Stimulated activated CD4-positive, alpha-beta T cell treated with anti-CD3 and anti-CD28 coated beads, Interleukin-15, amount 100 ng/mL, for 1 hour (primary cell): ENCODE measurements at places on chromosomes 12 and 14.

GRCh38 chr14:54487771-54488170 lies 1.0 kb downstream of the GMFB start:
- no peak for DNase-seq

DNA sequence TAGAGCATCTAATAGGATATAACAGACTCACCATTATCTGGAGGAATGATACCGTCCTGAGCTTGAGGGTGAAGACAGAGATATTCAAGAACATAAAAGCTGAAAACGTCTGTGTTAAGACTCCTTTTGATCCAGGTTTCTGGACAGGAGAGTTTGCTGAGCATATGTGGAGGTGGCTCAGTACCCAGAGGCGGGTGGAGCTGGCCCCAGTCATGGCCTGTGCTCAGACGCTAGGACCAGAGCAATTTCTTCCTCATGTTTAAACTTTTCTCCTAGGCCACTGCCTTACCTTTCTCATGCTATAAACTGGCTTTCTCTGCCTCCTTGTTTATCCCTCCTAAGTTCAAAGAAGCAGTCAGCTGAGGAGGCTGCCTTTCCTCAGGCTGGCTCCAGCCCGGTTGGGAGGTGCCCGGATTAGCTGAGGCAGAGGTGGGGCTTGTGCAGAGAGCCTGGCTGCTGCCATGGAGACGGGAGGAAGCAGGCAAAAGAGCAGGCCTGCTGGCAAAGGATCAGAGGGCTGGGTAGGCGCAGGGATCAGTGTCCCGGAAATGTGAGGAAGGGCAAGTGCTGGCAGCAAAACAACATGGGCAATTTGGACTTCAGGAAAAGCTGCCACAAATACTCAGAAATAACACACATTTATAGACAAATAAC lies 13.7 kb downstream of the COA8 start:
- DNase-seq, result no peak

DNA sequence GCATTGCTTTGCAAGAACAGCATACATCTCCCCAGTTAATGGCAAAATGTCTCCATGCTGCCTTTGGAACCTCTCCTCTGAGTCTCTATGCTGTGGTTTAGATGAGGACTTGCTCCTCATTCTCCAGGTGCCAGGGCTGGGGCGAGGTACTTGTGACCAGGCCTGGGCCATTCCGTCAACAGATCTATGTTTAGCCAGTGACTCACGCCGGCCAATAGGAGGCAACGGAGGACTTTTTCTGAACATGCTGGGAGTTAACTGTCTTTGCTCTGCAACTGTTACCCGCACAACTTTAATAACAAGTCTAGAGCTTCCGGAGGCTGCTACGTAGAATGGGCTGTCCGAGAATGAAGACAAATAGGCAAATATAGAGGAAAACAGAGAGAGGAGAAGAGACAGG lies 214.2 kb downstream of the GLT1D1 start:
- no peak for DNase-seq

DNA sequence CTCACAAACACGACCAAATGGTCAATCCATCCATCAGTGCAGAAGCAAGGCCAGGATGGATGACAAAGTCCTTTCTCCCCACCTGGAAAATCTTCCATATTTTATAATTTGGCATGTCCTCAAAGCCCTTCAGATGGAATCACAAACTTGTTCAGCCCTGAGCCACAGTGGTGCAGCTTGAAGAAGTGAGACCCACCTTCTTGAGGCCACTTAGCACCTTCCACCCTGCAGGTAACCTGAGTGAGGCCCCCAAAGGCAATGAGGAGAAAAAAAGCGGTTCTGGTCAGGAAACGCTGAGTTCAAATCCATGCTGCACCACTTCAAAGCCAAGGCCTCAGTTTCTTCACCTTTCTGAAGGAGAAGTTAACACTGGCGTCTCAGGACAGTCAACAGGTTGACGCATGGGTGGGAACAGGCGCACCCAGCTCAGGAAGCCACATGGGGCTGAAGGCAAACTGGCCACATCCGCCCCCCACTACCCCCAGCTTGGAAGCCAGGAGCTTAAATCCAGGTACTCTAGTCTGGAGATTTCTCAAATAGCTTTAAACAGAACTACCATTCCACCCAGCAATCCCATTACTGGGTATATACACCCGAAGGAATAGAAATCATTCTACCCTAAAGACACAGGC lies 320.4 kb downstream of the BCL11B start:
- DNase-seq, result no peak

DNA sequence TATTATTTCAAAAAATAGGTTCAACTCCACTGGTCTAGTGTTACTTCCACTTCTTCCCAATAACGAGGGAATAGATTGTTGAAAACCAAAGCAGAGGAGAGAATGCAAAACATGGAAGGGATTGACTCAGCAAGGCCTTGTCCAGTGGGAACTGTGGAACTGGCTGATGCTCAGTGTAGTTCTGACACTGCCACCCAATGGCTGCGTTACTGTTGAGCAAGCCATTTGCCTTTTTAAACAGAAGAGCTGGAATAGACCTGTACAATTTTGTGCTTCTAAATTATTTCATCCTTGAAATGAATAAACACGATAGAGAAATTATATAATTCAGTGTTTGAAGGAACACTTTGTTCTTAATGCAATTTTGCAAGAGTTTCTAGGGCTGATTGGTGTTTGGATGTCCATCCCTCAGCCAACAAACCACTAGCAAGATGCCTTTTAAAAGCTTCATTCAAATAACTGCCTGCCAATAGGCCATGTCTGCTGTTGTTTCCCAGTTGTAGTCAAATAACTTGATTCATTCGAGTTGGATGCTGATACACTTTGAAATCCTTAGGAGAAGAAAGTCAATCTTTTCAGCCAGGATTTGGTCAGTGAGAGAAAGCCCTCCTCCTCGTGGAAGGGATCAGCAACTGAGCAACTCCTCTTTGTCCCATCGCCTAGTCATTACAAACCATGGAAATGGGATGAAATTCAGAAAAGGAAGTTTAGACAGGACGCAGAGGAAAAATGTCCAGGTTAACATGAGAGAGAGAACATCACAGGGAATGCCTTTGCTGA lies 7.3 kb upstream of the MGP start:
- DNase-seq, result no peak

GRCh38 chr14:69612014-69612782 lies 802 bp downstream of the SUSD6 start:
- no peak for DNase-seq

DNA sequence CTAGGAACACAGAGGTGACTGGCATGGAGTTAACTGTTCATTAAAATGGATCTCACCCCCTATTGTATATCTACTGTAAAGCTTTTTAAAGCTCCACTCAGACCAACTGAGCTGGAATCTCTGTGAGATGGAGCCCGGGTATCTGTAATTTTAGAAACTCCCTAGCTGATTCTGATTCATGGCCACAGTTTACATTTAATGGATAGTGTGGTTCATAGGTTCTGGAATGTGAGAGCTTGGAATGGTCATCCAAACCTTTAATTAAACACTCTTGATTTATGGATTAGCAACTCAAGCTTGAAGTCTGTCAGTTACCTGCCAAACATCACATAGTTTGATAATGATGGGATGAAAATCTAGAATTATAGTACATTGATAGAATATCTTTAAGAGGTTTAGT lies 183.8 kb downstream of the SLC25A21 start:
- DNase-seq, result no peak

DNA sequence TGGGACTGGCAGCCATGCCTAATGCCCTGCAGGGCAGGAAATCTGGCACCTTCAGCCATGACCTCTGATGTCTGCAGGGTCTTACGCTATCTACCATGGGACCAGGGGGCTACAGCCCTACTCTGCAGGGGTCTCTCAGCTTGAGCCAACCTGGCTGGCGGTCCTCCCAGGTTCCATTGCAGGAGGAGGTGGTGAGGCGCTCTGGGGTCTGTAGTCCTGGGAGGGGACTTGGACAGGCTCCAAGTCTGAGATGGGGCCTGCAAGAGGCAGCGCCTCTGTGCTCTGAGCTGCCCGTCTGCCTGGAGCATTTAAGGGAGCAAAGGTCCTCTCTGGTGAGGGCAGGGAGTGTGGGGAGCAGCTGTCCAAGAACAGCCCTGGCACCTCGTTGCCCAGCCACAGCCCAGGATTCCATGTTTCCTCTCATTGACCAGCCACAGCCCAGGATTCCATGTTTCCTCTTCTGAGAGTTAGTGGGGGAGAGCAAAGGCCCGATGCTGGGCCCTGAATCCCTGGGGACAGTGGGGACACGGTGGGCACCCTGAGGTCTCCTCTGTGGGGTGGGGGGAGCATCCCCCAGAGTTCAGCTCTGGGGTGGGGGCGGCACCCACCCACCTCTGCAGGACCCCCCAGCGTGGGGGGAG lies 655 bp downstream of the PLD4 start:
- DNase-seq, result no peak

GRCh38 chr12:53241623-53242412 lies 9.8 kb upstream of the RARG start:
- DNase-seq, result no peak

DNA sequence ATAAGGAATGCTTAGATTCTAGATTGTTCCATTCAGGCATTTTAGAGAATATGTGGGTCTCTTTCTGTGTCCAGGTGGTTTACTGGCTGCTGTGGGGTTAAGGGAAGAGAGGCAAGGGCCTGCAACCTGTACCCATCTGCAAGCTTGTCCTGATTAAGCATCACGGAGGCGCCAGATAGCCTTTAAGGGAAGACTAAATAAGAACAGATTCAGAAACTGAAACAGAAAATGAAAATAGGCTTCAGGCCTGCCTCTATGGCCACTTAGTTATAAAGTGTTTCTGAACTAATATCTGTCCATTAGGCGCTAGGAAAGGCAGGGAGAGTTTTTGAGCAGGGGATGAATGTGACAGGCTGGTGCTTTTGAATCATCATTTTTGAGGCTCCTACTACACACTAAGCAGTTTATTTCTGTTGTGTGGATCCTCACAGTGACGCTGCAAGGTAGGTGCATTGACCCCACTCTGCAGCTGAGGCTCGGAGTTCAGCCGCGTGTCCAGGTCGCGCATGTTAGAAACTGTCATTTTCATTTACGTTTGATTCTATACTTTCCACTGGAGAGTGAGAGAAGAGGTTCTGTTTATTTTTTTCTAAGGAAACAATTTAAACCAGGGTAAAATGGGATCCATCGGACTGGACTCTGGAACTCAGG lies 47.4 kb downstream of the SLC6A12 start:
- no peak for DNase-seq

DNA sequence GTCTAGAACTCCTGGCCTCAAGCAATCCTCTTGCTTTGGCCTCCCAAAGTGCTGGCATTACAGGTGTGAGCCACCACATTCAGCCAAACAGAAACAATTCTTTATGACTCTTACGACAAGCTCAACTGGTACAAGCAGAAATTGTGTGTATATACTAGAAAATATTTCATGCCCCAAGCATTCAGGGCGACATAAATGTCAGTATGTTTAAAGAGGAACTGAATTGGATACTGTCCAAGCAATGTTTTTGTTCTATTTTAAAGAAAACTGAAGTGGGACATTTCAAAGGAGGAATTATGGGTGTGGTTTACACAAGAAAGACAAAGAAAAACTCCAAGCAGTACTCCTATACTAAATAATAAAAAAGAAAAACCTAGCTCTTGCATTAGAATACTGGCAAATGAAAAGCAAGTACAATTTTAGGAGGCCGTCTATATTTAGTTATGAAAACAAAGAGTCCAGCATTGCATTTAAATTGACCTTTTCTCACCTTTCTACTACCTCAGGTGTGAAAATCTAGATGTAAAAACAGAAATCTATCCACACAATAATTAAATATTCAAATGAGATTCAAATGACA lies 48.9 kb downstream of the PPP1R12A start:
- DNase-seq, result no peak

DNA sequence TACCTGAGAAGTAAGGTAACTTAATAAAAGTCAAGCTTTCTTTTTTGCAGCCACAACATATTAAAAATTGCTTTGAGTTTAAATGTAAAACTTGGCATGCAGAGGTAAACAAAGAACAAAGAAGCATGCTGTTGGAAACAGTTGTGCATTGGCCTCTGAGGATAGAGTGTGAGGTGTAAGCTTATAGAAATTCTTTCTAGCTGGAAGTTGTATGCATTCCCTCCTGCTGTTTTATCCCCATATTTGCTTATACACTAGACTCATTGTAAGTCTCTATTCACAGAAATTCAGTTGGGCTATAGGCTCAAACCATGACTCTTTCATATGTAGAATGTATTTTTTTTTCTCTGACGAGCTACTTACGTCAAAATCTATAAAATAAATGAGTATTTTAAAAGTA lies 316.3 kb downstream of the SLC6A15 start:
- no peak for DNase-seq

GRCh38 chr14:34404416-34404815 lies 57.6 kb downstream of the SPTSSA start:
- no peak for DNase-seq

DNA sequence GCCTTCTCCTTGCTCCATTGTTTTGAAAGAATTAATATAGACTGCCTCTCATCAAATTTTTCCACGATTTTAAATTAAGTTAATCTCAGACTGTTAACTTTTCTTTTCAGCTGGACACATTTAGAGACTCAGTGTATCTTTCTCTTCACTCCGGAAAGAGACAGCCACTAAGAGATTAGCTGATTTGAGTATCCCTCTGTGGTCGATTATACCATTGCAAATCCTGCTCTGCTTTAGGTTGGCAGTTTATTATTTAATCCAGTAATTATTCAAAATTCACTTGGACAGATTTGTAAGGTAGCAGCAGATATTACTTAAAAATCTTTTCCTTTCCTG lies 588 bp upstream of the TWF1 start:
- no peak for DNase-seq

DNA sequence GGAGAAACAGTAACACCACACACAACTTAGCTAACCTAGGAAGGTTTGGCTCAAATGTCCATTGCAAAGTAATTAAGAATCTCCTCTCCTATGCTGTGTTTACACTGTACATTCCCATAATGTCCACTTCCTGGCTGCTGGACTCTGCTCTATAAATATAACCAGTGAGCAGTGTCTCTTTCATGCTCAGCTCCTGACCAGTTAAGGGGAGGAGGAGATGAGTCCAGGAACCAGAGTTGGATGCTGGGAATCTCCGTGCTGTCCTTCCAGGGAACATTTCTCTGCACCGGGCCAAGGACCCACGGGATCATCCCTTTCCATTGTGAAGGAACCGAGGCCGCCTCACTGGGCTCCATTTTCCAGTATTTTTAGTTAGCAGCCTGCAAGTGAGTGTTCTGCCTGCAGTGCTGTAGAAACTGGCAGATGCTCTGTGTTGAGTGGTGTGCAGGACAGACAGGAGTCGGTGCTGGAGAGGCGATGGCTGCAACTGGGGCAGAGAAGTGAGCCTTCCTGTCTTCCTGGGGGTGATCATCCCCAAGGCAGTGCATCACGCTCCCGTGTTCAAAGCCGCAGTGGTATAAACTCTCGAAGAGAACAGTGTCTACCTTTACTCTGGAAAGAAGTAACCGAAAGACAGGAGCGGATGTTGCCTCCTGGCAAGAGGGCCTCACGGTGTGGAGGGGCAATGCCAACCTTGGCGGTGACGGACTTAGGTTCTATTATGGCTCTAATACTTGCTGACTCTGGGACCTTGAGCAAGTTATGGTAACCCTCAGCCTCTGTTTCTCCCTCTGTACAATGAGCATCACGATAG lies 195.5 kb downstream of the CACNA1C start:
- DNase-seq, result no peak

- DNase-seq, result no peak
Measured at GRCh38 chr14:103073876-103074728, 9.9 kb upstream of the LBHD2 start.

- DNase-seq, result no peak
Measured at GRCh38 chr14:65002586-65003210, 16.0 kb downstream of the FNTB start.

- no peak for DNase-seq
Measured at GRCh38 chr14:87121716-87122115, 871.3 kb downstream of the GALC start.

GRCh38 chr12:48815126-48816110 lies 2.9 kb upstream of the CACNB3 start:
- peak; percentile 12 for DNase-seq

- DNase-seq, result no peak
Measured at GRCh38 chr12:5200278-5201087, 156.8 kb downstream of the KCNA5 start.
